ENCODE measurements at places on chromosomes 5 and 9.

- DNase-seq = no peak
Observed at GRCh38 chr5:140553657-140554056, 3.6 kb downstream of the SRA1 start.

DNA sequence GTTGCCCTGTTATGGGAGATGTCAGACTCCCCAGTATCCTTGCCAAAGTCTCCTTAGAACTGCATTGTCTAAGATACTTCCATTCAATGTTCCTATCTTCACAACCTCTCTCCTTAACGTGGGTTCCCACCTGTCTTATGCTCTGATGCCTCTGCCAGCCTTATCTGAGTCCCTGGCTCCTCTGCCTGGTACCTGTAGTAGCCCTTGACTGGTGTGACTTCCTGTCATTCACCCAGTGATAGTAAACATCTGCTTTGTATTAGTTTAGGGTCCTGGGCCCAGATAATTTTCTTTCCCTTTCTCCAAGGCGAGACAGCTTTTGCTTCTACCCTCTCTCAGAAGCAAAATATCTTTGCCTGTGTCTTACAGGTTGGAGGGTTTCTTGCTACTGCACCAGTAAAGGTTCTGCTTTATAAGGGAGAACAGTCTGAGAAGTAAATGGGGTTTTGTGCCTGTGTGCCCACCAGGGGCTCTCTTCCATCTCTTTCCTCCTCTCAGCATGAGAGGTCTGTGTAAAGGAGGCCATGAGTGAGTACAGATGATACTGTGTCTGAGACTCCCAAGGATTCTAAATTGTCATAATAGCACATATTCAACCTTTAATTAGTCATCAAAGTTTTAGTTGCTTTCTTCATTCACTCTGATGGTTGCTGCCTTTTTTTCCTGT is 220.8 kb downstream of the PRR16 start:
- DNase-seq = no peak

DNA sequence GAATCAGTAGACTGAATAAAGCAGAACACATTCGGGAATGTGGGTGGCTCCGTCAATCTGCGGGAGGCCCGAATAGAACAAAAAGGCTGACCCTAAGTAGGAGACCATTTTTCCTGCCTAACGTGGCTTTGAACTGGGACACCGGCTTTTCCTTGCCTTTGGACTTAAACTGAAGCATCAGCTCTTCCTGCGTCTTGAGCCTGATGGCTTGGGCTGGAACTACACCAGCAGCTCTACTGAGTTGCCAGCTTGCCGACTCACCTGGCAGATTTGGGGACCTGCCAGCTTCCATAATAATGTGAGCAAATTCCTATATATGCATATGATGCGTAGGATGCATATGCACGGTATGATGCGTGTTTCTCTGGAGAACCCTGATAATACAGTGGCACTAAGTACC is 111.3 kb downstream of the DAPK1 start:
- DNase-seq = no peak

GRCh38 chr5:134446938-134447337 is 35.3 kb upstream of the CDKN2AIPNL start:
- no peak for DNase-seq

GRCh38 chr5:44046619-44047364 is 342.4 kb downstream of the FGF10 start:
- no peak for DNase-seq

- no peak for DNase-seq
Observed at GRCh38 chr5:136188859-136189258, 4.1 kb downstream of the SMIM32 start.

GRCh38 chr5:146909255-146910068 is 30.9 kb upstream of the PPP2R2B start:
- no peak for DNase-seq

All from CD4-positive, alpha-beta T cell treated with Interleukin-10 for 1 hour (primary cell).